AML-193 (cell line): ENCODE measurements at places on chromosomes 3 and 15.

DNA sequence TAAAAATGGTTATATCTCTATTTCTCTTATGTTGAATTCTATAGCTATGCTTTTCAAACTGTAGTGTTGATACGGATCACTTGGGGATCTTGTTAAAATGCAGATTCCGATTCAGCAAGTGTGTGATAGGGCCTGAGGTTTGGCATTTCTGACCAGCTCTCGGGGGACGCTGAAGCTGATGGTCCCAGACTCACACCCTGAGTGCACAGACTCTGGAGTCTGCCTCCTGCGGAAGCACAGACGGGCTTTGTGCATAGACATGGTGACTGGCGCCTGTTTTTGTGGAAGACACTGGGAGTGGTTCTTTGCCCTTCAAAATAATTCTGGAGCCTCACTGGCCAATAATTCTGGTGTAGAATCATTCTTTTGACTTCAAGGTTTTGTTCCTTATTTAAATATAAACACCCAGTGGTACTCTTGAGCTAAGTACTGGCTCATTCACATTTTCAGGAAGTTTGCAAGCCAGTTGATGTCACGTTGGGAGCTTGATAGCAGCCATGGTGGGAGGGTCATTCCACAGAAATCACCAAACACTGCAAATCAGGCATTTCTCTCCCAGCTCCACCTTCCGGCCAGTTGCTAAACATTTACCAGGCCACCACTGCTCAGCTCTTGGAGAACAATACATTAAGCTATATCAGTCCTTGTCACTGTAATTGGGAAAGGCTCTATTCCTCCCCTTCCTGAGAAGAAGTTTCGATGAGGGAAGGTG is 19.2 kb downstream of the CLDN11 start:
- DNase-seq, result no peak

DNA sequence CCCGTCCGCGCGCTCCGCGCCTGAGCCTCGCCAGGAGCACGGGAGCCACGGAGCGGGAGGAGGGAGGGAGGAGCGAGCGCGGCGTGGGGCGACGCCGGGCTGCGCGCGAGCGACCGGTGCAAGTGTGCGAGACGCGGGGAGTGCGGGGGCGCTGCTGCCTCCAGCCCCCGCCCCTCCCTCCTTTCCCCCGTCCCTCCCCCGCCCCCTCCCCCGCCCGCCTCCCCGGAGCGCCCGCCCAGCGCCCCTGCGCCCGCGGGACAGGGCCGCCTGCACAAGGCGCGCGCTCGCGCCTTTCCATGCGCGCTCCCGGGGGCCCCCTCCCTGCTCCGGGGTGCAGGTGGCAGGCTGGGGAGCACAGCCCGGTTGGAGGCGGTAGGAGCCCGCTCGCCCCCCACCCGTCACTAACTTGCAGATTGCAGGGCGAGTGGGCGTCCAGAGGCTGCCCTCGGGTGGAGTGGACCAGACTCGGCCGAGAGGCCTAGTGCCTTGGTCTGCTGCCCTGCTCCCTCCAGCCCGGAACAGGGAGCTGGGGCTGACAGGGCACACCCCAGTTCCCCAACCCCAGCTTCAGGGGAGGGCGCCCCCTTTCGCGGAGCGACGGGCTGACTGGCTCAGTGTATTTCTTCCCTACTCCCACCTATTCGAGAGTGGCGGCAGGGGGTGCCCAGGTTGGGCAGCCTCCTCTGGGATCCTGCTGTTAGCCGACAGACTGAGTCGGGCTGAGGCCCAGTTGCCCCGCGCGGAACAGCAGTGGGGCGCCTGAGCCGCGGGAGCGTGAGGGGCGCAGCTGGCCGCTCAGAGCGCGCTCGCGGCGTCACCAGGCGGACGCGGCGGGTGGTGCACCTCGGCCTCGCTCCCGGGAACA is at the start of gene WNT7A:
Gene WNT7A (minus strand): TSS at position 126 of the 865 bp plus-strand sequence. CDS start 255 bp downstream, outside the sequence.
- DNase-seq, result no peak

DNA sequence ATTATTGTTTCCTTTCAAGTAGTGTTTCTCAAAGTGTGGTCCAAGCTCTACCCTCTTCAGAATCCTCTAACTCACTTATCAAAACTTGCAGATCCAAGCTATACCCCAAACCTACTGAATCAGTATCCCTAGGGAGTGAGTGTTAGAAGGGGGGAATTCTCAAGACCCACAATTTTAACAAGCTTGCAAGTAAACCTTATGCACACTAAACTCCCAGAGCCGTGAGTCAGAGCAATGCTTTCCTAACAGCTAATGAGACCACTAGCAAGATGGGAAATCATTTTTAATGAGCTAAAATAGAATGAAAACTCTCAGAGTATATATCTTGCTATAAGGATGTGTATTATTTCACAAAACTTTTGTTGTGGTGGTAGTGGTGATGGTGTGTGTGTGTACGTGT is 41.1 kb upstream of the SRGAP3 start:
- DNase-seq, result no peak

DNA sequence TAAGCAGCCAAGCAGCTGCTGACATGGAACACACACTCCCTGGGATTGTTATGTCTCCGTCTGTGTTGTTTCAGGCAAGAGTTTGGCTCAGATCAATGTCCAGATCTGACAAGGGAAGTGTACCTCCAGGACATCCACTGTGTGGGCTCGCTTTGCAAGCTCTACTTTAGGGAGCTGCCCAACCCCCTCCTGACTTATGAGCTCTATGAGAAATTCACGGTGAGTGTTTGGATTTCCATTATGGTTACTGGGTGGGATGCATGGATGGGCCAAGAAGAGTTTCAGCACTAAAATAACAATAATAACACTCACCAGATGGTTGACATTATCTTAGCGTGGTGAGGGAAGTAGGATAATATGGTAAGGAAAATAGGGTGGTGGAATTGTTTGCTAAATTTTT is 74.1 kb downstream of the ARHGAP31 start:
- DNase-seq, result no peak

GRCh38 chr3:84925571-84925970 is 33.2 kb upstream of the CADM2 start:
- DNase-seq, result no peak

- no peak for DNase-seq
Observed at GRCh38 chr15:81275711-81276392, 48.1 kb downstream of the STARD5 start.

DNA sequence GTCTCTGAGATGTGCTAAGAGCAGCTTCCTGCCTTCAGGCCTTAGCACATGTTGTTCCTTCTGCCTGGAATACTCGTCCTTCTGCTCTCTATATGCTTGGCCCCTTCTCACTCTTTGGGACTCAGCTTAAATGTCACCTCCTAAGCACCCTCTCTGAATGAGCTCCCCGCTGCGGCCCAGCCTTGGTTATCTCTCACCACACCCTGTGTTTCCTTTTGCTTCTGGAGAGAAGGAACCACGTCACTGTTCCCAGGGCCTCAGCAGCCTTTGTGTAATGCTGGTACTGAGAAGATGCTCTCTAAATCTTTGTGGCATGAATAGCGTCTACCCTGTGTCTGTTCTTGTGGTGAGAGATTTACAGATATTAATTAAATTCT is 2.2 kb downstream of the FAH start:
- no peak for DNase-seq

DNA sequence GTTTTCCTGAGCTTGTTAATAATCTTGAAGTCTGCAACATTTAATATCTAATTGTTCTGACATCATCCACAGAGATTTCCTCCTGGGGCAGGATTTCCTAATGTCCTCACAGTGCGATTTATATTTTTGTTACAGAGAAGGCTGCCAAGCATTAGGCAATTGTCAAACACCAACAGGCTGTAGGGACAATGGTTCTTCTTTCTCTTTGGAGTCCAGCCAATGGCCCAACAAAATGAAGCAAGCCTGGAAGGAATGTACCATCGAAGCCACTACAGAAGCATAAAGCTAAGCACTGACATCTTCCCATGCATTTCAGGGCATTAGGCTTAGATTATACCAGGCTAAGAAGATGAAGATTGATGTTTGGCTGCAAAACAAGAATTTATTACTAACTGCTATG is 173.0 kb upstream of the FRMD4B start:
- DNase-seq, result no peak

DNA sequence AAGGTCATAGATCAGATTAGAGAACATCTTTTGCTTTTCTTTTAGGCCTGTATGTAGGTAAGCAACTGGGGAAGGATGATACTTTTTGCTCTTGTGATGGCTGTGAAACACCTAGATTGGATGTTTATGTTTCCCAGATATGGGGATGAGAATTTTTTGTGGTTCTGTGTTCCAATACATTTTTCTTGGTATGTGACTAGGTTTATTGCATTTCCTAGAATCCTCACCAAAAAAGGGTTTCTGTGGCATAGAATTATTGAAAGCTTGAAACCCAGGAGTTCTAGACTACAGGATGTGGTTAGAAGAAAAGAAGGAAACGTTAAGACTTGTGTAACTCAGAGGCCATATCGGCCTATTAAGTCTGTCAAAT is 25.8 kb downstream of the OXNAD1 start:
- DNase-seq, result peak; percentile 76

DNA sequence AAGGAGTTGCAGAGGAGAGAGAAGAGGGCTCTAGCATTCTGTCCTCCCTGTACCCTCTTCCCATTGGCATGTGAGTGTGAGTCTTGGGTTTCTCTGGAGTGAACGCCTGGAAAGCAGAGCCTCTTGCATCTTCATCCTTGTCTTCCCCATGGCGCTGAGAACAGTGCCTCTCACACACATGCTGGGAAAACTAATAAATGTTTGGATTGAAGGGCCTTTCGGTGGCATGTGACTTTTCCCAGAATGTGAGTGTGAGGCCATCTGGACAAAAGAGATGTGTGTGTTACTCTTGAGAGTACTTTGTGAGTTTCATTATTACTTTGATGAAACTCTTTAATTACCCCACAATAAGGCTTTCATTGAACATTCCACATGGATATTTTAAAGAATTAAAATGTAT is 122.3 kb downstream of the MITF start:
- DNase-seq, result no peak

DNA sequence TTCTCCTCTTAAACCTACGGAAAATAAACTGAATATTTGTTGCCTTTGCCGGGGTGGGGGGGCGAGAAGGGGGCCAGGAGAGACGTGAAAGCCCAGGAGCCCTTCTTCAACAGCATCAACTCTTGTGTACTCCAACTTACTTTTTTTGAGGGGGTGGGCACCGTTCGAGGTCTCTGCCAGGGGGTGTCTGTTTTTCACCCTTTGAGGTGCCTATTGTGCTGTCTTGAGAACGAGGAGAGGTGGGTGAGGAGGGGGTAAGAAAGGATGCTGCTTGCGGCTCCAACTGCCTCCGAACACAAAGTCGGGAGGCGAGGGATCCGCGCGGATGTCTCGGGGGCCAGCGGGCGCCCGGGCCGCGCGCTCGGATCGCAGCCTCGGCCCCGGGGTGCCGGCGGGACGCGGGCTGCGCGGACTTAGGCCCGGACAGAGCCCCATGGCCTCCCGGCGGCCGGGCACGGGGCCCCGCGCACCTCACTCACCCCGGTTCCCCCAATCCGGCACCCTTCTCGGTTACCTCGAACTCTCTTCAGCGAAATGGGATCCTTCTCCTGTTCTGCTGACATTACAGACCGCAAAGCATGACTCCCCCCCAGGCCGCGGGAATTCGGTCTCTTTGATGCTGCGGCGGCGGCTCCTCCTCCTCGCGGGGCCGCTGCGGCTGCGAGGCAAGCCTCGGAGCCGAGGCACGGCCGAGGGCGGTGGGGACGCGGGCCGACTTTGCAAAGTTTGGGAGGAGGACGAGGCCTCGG is 650 bp downstream of the PYGO1 start:
- no peak for DNase-seq

DNA sequence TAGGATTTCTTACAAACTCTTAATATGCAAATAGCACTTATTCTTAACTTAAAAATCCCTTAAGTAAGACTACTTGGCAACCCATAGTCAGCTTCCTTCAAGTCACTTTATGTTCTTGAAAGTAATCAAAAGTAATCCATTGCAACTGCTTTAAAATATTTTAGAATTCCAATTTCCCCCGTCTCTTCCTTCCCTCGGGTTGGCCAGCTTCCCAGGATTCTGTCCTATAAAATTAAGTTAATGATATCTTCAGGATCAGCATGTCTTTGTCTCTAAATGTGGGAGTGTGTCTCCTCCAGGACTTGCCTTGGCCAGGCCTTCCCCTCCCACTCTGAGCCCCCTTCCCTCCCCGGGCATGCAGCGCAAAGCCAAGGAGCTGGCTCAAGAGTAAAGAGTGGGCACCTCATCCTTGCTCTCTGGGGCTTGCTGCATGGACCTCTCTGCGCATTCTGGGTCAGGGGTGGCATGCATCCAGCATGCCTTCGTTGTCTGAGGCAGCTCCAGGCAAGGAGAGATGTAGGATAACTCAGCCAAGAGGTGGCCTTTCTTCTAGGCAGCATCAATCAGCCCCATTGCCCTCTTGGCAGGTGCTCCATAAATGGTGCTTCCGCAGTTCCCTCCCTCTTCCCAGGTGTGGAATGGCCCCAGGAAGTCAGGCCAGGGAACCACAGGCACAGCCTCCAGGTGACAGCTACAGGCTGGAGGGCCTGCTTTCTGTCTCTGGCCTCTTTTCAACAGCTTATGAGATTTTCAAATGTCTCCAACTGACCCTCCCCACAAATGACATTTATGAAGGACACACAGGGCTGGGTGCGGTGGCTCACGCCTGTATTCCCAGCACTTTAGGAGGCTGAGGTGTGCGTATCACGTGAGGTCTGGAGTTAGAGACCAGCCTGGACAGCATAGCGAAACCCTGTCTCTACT is 108.7 kb upstream of the ALDH1A3 start:
- no peak for DNase-seq

DNA sequence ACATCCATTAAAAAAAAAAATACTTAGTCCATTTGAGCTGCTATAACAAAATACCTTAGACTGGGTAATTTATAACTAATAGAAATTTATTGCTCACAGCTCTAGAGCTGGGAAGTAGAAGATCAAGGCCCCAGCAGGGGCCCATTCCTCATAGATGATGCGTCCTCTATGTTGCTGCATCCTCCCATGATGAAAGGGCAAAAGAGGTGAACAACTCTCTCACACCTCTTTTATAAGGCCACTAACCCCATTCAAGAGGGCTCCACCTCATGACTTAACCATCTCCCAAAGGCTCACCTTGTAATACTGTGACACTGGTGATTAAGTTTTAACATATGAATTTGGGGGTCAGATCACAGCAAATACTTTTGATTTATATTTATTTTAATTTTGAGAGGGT is 3.0 kb upstream of the TLNRD1 start:
- DNase-seq, result no peak

DNA sequence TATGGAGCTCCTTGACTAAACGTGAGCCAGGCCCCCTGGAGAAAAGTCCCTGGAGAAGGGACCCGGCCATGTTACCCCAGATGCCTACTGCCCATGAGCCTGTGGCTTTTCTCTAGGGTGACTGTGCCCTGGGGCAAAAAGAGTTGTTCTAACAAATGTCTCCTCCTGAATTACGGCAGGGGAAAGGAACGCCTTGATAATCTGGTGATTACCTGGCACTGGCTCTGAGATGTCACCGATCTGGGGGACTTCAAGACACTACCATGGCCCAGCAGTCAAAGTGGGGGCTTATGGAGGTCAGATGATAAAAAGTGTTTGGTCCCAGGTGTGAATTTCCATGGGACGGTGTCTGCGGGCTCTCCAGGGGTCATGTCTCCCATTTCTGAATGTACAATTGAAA is 140.7 kb downstream of the KLF13 start:
- no peak for DNase-seq

- DNase-seq, result no peak
Observed at GRCh38 chr3:50557915-50558314, 9.6 kb downstream of the C3orf18 start.
